ENCODE measurements at places on chromosomes 2 and 18. TPM values are rescaled to one million over a fixed set of nuclear protein-coding genes. Genes with fewer than 3 reads are reported as not detected.

DNA sequence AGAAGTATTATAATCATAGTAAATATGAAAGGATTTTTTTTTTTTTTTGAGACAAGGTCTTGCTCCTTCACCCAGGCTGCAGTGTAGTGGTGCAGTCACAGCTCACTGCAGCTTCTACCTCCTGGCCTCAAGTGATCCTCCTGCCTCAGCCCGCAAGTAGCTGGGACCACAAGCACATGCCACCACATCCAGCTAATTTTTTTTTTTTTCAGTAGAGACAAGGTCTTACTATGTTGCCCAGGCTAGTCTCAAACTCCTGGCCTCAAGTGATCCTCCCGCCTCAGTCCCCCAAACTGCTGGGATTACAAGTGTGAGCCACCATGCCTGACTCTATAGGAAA is 301.6 kb upstream of the STON1 start:
- DNase-seq: no peak

DNA sequence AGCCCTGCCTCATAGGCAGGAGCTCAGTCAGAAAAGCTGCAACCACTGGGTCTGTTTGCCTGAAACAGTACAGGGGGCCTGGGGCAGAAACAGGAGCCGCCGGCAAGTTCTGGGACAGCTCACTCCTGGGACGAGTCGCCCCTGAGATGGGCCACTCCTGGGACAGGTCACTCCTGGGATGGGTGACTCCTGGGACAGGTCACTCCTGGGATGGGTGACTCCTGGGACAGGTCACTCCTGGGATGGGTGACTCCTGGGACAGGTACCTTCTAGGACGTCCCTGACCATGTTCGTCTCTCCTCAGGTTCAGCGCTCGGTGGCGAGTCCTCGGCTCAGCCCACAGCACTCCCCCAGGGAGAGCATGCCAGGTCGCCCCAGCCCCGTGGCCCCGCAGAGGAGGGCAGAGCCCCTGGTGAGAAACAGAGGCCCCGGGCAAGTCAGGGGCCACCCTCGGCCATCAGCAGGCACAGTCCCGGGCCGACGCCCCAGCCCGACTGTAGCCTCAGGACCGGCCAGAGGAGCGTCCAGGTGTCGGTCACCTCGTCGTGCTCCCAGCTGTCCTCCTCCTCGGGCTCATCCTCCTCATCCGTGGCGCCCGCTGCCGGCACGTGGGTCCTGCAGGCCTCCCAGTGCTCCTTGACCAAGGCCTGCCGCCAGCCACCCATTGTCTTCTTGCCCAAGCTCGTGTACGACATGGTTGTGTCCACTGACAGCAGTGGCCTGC is 51.8 kb downstream of the NTSR2 start:
- no peak for DNase-seq

The SGO2 gene
- 12.1 TPM for total RNA-seq

DNA sequence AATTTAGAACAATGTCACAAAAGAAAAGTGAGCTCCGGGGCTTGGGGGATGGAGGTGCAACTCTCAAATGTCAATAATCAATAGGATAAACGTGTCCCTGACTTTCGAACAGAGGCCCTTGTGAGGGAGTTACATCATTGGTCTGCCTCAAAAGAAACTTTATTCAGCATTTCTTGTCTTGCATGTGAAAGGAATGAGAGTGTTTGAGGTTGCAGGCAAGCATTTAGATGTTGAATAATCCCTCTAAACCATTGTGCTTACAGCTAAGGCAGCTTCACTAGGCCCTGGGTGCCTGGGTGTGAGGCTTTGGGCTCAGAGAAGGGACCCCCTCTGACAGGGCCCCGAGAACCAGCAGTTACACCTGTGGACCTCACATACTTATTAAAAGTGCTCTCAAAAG is 28.6 kb upstream of the FHL2 start:
- DNase-seq: no peak

DNA sequence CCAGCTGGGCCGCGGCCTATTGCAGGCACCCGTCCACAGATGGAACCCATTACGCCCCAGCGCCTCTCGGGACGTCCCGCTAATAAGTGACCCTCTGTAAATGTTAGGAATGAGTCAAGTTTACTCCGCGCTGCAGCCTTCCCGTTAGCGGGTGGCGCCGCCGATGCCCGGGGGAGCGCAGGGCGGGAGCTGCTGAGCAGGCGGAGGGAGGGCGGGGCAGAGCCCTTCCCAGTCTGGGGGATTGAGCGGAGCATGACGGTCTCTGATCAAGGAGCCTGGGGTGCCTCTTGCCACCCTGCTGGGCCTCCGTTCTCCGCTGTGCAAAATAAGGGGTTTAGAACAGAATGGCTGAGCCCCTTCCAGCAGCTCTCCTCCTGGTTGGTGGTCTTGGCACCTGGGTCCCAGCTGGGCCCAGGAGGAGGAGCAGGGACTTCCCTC is 10.5 kb downstream of the CROCC2 start:
- peak; percentile 69 for DNase-seq

GRCh38 chr2:36338827-36339145 is 16.8 kb upstream of the CRIM1 start:
- DNase-seq: no peak

The GCG gene
- total RNA-seq: not detected

DNA sequence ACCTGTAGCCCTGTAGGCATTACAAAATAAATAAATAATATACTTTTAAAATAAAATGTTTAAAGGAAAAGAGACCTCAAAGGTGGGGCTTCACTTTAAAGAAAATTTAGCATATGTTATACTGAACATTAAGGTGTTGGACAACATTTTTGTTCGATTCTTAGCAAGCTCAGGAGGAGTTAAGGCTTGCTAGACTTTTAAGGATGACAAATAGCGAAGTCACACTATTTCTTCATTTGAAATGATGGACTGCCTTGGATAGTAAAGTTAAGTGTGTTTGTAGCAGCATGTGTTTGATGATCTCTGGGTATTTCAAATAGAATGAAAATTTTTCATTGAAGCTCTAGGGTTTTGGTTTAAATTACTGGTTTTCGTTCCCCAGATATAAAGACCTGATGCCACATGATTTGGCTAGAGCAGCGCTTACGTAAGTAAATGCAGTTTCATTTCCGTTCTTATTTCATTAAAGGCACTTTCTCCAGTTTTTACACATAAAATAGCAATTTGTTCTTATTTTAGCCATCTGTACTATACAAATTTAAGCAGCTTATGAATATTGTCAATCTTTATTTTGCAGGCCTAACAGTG is 24.9 kb downstream of the HADHB start:
- no peak for DNase-seq

DNA sequence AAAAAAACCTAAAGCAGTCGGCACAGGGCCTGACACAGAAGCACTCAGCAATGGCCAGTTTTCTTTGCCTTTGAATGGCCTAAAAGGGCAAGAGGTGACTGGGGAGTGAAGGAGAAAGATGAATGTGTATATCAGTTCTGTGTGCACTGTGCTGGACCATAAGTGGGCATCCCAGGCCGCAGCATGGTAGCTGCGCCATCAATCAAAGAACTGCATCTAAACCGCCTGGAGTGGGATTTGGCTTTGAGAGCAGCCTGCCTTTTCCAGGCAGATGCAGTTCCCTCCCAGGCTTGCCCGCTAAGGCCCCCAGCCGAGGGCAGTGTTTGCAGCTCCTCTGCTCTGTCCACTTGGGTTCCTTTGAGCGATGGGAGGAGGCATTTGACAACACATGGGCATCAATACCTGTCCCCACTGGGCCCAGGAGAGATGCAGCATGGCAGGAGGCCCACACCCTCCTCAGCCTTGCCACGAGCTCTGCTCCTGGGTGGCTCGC is 144.1 kb downstream of the FAM210A start:
- DNase-seq: no peak

The ARL4C gene
- 16.4 TPM for total RNA-seq

- DNase-seq: no peak
Measured at GRCh38 chr2:156366753-156367152, 34.2 kb upstream of the NR4A2 start.

DNA sequence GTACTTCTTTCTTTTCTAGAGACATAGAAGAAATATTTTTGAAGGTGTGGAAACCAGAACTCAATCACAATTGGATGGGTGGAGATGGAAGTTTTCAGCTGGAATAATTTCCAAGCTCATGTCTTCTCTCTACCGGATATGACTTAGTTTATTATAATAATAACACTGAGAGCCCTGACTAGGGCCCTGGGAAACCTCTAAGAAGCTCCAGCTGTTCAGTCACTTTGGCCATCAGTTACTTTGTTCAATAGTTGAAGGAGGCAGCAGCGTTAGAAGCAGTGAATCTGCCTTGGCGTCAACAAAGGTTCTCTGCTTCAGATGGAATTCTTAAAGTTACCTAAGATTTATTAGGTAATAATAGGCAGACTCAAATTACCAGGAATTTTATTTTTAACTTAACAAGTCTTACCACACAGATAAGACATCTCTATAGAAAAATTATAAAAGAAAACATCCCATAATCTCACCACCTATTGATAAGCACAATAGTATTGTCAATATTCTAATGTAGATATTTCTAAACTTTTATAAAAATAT is 293.8 kb upstream of the CHAC2 start:
- no peak for DNase-seq

GRCh38 chr2:84865181-84865783 is 15.6 kb downstream of the TRABD2A start:
- DNase-seq: peak; percentile 27

DNA sequence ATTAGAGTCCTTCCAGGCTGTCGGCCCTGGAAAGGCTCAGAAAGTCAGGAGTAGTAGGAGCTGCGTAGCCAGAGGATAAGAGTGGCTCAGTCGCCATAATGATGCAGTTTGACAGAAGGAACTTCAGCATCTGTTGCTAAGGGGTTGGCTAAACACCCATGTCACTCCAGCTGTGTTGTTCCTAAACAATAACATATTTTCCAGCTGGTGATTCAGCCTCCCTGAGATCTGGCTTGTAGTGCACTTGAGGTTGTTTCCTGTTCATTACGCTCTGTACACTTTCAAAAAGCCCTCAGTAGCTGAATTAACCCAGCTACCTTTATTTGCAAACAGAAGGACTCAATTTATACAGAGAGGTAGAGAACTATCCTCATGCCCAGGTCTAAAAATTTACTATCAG is 39.7 kb upstream of the EPAS1 start:
- peak; percentile 77 for DNase-seq

DNA sequence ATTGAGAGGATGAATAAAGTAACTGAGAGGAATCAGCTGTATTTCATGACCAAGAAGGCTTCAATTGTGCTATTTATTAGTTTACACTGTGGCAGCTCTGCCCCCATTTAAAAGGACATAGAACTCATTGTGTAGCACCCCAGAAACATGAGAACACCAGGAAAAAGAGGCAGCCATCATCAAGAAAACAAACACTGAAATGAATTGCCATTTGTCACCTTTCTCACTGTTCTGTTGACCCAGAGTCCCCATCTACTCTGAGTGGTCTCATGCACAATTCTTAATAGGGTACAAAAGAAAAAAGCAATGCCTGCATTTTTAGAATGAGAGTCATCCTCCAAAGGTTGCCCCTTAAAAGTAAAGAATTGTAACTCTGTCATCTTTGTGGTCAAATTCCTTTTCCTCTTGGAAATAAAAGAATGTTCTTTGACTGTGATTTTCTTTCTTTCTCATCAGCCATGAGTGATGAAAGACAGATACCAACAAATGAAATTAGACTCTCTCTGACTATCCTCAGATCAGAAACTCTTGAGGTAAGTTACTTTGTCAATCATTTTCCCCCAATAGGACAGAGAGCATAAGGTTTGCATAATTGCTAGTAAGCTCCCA is 1941.9 kb upstream of the PIK3C3 start:
- peak; percentile 20 for DNase-seq

DNA sequence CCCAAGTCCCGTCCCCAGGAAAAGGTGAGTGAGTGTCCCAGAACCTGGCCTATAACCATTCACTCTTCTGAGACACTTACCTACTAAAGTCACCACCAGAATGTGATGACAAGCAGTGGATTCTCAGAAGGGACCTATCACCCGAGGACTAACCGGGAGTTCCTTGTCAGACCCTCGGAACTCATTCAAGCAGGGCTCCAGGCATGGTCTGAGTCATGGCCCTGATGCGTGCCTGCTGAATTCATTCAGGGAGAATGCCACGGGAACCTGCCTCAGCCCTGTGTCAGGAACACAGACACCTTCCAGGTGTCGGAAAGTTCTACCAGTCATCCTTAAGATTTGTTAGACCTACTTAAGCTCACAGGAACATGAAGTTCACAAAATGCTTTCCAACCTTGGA is 29.8 kb downstream of the ALPK2 start:
- DNase-seq: no peak

DNA sequence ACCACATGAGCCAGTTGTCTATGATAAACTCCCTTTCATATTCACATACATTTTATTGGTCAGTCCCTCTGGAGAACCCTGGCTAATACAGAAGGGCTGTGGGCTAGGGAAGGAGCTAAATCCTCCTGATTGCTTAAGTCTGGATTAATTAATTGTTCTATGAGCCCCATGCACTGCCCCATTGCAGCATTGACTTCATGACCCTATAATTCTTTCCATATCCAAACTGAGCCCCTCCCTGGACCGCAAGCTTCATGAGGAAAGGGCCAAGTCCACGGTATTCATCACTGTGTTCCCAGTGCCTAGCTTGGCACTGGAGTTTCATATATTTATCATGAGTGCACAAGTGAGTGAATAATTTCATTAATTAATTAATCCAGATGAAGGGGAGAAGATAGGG is 124.0 kb downstream of the MBD2 start:
- no peak for DNase-seq

DNA sequence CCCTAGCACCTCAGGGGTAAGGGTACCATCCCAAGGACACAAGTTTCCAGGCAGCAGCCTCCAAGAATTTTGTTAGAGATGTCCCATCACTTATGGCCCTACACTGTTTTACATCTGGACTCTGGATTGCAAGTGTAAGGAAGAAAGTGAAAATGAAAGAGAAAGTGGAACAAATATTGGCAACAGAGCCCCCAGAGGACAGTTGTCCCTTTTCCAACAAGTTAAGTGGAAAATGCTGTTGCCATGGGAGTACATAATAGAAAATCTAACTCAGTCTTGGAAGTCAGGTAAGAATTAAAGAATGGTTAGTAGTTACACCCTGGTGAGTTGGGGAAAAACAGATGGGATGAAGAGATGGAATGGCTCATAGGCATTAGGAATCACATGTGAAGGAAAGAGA is 50.6 kb downstream of the TTC21B start:
- peak; percentile 51 for DNase-seq

DNA sequence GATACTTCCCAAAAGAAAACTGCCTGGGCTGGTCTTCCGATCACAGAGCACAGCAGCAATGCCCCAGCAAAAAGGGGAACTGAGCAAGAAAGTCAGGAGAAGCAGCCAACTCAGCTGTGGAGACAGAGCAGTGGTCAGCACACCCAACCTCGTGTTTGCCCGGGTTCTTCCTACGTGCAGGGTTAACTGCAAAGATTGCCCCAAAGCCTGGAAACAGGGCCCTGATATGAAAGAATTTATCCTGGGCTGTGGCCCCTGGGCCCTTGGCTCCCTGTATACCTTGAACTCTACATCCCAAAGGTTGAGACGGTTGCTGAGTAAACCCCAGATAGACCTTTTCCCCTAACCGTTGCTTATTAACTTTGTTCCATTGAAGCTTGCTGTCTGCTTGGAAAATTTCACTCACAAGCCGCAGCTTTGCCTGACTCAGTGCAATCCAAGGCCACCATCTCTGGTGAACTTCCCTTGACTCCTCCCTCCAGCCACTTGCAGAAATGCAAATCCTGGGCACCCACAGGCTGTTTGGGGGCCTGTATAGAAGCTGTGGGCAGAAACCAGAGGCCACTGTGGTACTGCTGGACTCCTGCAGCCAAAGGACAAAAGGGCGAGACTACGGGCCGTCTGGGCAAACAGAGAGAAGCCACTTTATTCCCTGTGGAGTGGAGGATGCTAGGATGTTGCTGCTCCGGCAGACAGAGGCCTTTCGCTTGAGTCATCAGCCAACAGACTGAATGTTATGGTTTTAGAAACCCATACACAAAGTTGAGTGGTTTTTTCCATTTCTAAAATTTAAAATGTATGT is 18.2 kb downstream of the NRP2 start:
- DNase-seq: peak; percentile 93

The CHRNG gene
- total RNA-seq: not detected

The ANKRD30BL gene
- total RNA-seq: not detected
